ENCODE measurements at places on chromosomes 2 and 18. TPM values are rescaled to one million over a fixed set of nuclear protein-coding genes. Genes with fewer than 3 reads are reported as not detected.
A peak's percentile ranks its signal among the peaks of the same experiment; 100 is the strongest.

DNA sequence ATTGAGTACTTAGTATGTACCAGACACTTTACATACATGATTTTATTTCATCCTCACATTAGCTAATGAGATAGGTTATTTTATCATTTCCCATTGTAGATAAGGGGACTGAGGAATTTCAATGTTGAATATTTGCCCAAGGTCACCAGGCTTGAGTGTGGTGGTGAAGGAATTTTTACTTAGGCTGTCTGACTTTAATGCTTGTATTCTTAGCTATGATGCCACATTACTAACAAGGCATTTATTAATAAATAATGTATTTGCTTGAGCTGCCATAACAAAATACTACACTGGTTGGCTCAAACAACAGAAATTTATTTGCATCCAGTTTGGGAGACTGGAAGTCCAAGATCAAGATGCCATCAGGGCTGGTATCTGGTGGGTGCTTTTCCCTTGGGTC lies 250.9 kb downstream of the GPD2 start:
- no peak for DNase-seq

- DNase-seq: no peak
These were observed 69.6 kb upstream of the FAM237A start for GRCh38 chr2:206572725-206573124.

- DNase-seq: peak; percentile 23
These were observed 72.2 kb upstream of the TMEM17 start for GRCh38 chr2:62577994-62578781.

The SERPINB4 gene
- polyA plus RNA-seq: 0.35 TPM

- no peak for DNase-seq
These were observed 50.1 kb downstream of the CIB4 start for GRCh38 chr2:26590980-26591618.

DNA sequence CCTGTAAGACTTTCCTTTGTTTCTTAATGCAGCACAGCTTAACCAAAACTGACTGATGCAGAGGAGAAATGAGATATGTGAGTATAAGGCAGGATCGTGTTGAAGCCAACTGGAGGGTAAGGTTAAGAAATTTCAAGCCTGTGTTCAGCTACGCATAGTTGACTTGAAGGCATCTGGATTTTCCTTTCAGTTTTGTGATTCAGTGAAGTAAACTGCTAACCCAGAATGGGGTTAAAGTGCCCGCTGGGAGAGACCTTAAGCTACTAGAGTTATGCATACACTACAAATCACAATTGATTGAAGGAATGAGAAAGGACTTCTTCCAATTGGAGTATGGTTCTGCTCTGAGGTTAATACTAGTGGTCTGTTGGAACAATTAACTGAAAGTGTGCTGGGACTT lies 22.6 kb downstream of the THSD7B start:
- no peak for DNase-seq

GRCh38 chr2:158463496-158464095 lies 6.8 kb downstream of the PKP4 start:
- DNase-seq: no peak

The ZNF396 gene
- 1.3 TPM for polyA plus RNA-seq

The TMEM37 gene
- polyA plus RNA-seq: 11.1 TPM

The GAL3ST2 gene
- polyA plus RNA-seq: not detected

GRCh38 chr2:154452906-154453493 lies 245.5 kb upstream of the KCNJ3 start:
- no peak for DNase-seq

The ALPG gene
- not detected for polyA plus RNA-seq
